Jurkat, Clone E6-1 (cell line): ENCODE measurements at places on chromosomes 3 and 15.

GRCh38 chr3:186273586-186273985, 88.4 kb downstream of the DGKG start:
- no peak for DNase-seq

DNA sequence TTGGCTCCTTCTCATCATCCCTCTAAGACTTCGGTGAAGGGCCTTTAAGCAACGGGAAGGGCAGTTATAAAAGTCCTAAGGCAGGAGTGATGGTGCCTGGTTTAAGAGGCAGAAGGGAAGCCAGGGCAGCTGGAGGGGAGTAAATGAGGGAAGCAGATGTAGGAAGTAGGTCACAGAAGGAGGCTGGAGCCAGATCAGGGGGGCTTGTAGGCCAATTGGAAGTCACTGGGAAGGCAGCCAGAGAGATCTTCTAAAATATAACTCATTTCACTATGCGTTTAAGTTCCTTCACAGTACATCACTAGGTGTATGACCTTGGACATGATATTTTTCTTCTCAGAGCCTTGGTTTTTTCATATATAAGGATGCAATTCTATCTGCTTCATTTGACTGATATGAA, 94.7 kb downstream of the MYH15 start:
- DNase-seq: no peak

DNA sequence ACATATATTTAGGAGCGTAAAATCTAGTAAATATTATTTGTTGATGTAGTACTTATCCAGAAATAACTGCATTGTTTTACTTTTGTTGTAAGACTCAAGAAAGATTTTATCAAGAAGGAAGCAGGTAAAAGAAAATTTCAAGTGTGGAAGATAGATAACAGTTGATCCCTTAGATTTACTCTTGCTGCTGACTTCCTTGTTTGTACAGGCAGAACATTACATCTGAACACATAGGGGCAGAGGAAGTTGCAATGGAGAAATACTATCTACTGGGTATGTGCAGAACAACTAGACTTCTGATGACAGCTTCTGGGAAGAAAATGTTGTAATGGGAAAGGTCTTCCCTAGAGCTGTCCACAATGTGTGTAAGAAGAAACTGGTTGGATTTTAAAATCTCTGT, 350.6 kb downstream of the NLGN1 start:
- no peak for DNase-seq

DNA sequence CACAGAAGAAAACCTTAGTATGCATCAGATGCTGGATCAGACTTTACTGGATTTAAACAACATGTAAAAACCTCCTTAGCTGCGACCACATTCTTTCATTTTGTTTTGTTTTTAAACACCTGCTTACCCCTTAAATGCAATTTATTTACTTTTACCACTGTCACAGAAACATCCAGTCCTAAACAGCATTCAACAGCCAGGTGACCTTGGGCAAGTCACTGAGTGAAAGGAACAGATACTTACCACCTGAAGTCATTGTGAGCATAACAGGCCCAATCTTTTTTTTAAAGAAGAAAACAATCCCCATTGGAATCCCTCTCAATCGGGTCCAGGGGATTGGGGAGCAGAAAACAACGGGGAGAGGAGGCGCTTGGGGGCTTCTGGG, 390 bp downstream of the STARD5 start:
- no peak for DNase-seq

DNA sequence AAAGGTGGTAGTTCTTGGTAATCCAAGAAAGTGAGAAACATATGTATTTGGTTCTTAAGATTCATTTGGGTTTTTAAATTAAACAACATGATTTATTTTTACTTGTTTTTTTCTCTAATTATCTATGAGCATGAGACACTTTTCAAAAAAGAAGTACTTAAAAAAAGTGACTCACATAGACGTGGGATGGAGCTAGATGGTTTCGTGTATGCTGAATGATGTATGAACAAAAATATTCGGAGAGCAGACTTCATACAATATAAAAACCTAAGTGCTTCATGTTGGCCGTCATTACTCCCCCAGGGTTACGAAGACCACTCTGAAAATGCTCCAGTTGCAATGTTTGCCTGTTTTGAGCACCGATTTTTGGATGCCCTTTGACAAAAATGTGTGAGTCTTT, 90.9 kb downstream of the RORA start:
- no peak for DNase-seq

- DNase-seq: no peak
These were observed 323.3 kb upstream of the C2CD4B start for GRCh38 chr15:62488387-62488786.

DNA sequence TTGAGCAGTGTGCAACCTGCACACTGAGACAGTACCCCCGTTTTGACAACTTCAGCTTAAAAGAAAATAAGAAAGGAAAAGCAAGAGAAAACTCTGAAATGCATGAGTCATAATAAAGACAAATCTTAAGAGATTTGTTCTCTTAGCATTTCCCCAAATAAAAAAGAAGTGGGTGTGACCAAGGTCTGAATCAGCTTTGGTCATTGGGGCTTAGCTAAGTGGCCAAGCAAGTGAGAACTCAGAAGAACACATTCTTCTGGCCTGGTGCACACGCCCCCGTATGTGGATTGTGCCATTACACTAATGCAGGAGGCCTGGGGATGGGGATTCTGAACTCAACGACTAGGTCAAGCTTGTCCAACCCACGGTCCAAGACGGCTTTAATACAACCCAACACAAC, 56.9 kb upstream of the PDZRN3 start:
- DNase-seq: no peak

- no peak for DNase-seq
These were observed 304.8 kb upstream of the CTDSPL start for GRCh38 chr3:37556789-37557301.
